NCI-H187 treated with DMSO at 0.1 percent for 48 hours (cell line): ENCODE measurements at places on chromosomes 5 and 9.

DNA sequence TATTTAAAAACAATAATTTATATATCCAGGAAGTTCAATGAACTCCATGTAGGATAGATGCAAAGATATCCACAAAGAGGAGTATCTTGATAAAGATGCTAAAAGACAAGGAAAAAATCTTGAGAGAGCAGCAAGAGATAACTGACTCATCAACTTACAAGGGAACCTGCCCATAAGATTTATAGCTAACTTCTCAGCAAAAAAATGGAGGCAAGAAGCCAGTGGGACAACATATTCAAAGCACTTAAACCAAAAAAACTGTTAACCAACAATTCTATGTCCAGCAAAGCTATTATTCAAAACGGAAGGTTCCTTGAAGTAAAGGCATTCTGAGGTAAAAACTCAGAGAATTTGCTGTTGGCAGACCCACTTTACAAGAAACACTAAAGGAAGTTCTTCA lies 20.3 kb downstream of the RABGAP1 start:
- DNase-seq: no peak

- DNase-seq: no peak
These were observed 6.1 kb downstream of the BASP1 start for GRCh38 chr5:17223367-17224185.

DNA sequence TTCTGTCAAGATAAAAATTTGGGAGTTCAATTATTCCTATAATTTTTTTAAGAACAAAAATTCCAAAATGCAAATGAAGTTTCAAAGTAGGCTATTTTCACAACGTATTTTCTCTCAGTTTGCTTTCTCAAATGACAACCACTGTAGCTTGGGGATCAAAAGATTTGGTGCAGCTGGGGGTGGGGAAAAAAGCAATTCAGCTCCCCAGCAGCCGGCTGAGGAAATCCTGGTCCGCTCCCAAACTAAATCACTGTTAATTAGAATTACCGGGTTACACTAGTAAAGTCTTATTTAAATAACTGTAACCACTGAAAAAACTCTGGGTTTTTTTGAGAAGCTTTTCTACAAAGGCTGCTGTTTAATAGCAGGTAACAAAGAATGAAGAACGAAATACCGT lies 5.7 kb downstream of the NR6A1 start:
- no peak for DNase-seq

DNA sequence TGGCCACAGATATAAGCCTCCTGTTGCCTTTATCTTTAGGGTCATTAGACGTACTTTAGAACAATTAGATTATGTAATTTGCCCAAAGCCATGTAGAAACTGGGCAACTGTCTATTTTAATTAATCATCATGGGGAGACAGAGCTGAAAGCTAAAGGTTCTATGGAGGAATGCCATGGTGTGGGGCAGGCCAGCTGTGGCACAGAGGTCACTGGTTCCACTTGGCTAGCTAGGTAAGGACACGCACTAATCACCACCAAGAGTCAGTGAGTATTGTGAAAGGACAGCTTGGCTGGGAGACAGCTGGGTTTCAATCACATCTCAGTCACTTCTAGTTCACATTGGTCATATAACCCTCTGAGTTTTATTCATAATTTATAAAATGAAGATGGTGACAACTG lies 81.7 kb downstream of the HMHB1 start:
- DNase-seq: no peak

- no peak for DNase-seq
These were observed 12.2 kb upstream of the MARCHF3 start for GRCh38 chr5:127042593-127042992.

DNA sequence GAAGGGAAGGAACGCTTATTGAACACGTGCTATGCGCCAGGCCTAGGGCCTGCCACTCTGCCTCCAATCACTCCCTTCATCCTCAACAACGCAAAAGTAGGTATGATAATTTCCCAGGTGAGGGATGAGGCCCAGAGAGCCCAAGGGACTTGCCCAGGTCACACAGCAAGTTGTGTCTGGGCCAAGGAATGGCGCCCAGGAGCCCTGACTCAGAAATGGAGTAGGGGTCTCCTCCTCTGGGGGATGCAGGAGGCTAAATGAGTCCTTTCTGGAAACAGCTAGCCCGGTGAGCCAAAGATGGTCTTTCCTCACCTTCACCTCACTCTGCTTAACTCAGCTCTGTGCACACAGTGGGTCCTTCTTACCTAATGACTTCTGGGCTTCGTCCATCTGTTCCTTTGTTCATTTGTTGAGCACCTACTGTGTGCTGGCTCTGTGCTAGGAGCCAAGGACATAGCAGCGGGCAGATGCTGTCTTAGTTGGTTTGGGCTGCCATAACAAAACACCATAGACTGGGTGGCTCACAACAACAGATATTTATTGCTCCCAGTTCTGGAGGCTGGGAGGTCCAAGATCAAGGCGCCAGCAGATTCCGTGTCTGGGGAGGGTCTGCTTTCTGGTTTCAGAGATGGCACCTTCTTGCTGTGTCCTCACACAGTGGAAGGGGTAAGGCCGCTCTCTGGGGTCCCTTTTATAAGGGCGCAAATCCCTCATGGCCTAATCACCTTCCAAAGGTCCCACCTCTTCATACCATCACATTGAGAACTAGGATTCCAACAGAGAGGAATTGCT lies 22.3 kb upstream of the NEURL1B start:
- DNase-seq: no peak
